Hepatocyte (in vitro differentiated cells): ENCODE measurements at places on chromosomes 4 and X. TPM values are rescaled to one million over a fixed set of nuclear protein-coding genes. Genes with fewer than 3 reads are reported as not detected.

The SULT1E1 gene
- polyA plus RNA-seq: 30.8 and 42.1 TPM in 2 replicates

GRCh38 chr4:87497578-87497977 lies 31.6 kb downstream of the SPARCL1 start:
- no peak for DNase-seq

The TAF7L gene
- 0.08 TPM in 1 of 2 replicates, not detected in the other for polyA plus RNA-seq

DNA sequence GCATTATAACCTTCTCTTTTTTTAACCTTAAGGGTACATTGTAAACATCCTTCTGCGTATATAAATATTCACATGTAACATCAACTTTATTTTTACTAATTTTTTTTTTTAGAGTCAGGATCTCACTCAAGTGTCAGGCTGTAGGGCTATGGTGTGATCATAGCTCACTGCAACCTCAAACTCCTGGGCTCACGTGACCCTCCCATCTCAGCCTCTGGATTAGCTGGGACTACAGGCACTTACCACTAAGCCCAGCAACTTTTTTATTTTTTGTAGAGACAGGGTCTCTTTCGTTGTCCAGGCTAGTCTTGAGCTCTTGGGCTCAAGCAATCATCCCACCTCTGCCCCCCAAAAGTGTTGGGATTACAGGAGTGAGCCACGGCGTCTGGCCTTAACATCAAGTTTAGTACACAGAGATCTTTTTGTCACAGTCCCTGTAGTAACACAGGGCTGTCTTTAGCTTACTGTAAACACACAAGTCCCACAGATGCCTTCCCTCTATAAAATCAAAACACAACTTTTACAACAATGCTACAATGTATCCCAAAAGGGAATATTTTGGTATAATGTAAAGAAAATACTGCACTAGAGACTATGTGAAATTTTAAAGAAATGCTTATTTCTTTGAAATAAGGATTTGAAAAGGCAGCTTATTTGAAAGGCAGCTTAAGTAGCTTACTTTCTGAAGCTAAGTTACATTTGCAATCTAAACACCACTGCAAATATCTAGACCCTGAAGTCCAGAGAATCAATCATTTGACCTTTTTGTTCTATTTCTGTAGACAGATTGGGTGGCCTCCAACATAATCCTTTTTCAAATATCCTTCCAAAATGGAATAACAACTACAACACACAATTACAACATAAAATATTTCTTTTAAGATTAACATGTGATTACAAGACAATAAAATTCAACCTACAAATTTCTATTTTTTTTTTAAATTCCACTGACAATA lies 116.0 kb downstream of the APBB2 start:
- no peak for DNase-seq

GRCh38 chrX:131544218-131544617 lies 344 bp downstream of the OR13H1 start:
- DNase-seq: no peak

The CLIC2 gene
- polyA plus RNA-seq: 0.47 and 0.71 TPM in 2 replicates

- peak; percentile 9 for DNase-seq
Observed at GRCh38 chr4:23932901-23933308, 43.1 kb upstream of the PPARGC1A start.
